ENCODE measurements at places on chromosomes 2 and 18.

- DNase-seq: no peak
Measured at GRCh38 chr18:75422341-75422910, 5.1 kb downstream of the SMIM21 start.

DNA sequence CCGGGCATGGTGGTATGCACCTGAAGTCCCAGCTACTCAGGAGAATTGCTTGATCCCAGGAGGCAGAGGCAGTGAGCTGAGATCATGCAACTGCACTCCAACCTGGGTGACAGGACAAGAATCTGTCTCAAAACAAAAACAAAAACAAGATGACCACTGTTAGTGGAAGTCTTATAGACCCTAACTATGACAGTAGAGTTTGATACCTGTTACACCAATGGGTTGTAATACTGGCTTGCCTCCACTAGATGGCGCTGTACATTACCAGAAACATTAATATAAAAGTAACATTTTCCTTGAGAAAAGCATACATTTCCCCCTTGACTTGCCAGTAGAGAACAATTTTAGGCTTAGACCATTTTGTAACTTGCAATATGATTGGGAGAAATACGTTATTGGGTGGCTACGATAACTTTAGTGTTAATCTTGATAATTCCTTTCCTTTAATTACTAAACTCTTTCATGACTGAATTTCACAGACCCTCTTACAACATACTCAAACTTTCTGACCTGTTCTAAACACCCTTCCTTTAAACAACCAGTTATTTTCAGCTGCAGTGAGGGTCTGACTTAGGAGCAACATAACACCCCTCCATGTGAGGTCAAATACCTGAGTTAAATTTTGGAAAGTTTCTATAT lies 19.5 kb downstream of the SLC25A52 start:
- peak; percentile 13 for DNase-seq

DNA sequence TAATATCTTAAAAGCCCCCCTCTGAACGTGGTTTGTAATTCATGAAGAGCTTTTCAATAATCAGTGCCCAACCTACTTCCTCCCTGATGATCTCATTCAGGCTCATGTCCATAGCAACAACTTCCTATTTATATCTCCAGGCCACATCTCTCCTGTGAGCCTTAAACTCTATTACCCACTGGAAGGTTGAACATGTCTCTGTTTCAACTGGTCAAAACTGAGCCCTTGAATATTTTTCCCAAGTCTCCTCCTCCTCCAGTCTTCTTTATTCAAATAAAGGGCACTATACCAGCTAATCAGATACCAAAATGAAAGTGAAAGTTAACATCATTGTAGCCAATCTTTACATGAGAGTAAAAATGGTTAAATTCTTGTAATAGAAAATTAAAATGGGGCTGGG lies 63.7 kb upstream of the ITGA4 start:
- DNase-seq: no peak

DNA sequence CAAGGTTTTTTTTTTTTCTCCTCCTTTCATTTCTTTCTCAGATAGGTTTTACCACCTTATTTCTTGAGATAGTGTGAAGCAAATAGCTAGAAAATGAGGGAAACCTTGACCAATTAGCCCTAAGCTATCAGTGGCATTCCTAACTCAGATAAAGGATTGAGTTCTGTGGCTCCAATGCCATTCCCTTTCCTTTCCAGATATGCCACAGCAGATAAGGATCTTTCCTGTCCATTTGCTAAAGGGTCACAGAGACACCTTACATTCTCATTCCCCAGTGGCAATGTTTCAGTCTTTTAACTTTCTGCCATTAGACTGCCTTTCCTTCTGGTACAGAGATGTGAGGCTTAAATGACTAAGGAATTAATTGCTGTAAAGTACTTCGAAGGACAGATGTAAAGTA lies 81.7 kb downstream of the MGAT5 start:
- DNase-seq: no peak

GRCh38 chr2:155727187-155727895 lies 605.2 kb downstream of the NR4A2 start:
- no peak for DNase-seq

GRCh38 chr2:117635481-117635880 lies 179.0 kb upstream of the DDX18 start:
- DNase-seq: no peak

- peak; percentile 80 for DNase-seq
Measured at GRCh38 chr2:231052494-231053451, 3.9 kb upstream of the PSMD1 start.

DNA sequence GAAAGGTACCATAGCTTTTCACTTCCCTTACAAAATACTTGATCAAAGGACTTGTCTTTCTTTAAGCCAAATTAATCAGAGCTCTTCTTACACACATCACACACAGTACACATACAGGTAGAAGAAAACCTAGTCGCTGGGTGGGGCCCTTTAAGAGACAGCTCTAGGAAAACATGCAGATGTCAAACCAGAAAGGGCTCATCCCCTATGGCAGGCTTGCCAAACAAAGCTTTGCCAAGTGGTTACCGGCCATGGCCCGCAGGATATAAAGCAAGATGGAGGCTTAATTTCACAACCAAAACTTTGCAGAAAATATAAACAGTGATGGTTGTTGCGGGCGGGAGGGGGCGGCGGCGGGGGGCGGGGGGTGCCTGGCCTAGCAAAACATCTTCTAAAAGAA lies 2156.0 kb upstream of the PIK3C3 start:
- no peak for DNase-seq

- no peak for DNase-seq
Measured at GRCh38 chr2:96604104-96604503, 34.0 kb downstream of the KANSL3 start.

GRCh38 chr2:287911-288757 lies at the start of gene ALKAL2:
Gene ALKAL2, minus strand, starts transcription at chr2:288091. Its CDS starts 256 bp downstream, at chr2:287835.
- no peak for DNase-seq

- no peak for DNase-seq
Measured at GRCh38 chr2:41896186-41896846, 151.5 kb upstream of the PKDCC start.

- DNase-seq: no peak
Measured at GRCh38 chr18:64202210-64202836, 53.4 kb upstream of the LINC00305 start.

DNA sequence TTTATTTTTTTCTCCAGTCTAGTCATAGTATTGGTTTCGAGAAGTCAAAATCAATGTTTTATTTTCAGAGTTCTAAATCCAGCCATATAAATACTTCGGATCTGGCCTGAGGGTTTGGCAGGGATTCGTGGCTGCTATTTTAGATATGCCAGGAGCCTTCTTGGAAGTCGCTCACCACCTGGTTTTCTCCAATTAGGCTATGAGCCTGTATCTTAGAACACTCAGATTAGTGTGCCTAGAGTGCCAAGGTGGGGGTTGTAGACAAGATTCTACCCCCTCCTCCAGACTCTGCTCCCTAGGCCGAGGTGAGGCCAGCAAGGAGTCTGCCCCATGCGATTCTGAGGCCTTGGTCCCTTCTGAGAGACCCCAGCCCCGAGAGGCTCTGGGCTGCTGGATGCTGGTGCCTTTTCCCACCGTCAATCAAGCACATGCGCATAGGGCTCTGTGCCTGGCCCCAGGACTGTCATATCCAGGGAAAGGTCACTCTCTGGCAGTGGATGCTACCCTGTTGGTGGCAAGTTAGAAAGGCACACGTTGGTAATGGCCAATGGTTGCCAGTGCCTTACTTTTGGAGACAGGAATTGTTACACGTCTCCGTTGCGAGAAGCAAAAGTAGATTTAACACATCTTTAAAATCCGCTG lies 197.1 kb downstream of the AGAP1 start:
- DNase-seq: no peak

GRCh38 chr2:113192459-113193100 lies 18.8 kb downstream of the PSD4 start:
- no peak for DNase-seq

- no peak for DNase-seq
Measured at GRCh38 chr18:59820663-59821062, 79.1 kb upstream of the PMAIP1 start.

DNA sequence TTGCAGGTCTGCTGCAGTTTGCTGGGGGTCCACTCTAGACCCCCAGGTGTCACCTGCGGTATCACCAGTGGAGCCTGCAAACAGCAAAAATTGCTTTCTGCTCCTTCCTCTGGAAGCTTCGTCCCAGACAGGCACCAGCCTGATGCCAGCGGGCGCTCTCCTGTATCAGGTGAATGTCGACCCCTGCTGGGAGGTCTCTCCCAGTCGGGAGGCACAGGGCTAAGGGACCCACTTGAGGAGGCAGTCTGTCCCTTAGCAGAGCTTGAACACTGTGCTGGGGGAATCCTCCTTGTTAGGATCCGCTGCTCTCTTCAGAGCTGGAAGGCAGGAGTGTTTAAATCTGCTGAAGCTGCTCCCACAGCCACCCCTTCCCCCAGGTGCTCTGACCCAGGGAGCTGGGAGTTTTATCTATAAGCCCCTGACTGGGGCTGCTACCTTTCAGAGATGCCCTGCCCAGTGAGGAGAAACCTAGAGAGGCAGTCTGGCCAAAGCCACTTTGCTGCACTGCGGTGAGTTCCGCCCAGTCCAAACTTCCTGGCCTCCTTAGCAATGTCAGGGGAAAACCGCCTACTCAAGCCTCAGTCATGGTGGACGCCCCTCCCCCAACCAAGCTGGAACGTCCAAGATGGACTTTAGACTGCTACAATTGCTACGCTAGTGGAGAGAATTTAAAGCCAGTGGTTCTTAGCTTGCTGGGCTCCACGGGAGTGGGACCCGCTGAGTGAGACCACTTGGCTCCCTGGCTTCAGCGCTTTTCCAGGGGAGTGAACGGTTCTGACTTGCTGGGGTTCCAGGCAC lies 652.5 kb downstream of the KCNJ3 start:
- no peak for DNase-seq

GRCh38 chr2:188784269-188784762 lies 189.9 kb upstream of the COL3A1 start:
- no peak for DNase-seq
